ENCODE measurements at places on chromosomes 6 and 20. TPM values are rescaled to one million over a fixed set of nuclear protein-coding genes. Genes with fewer than 3 reads are reported as not detected.

FAM50B gene
- 12.7 TPM for total RNA-seq

DNA sequence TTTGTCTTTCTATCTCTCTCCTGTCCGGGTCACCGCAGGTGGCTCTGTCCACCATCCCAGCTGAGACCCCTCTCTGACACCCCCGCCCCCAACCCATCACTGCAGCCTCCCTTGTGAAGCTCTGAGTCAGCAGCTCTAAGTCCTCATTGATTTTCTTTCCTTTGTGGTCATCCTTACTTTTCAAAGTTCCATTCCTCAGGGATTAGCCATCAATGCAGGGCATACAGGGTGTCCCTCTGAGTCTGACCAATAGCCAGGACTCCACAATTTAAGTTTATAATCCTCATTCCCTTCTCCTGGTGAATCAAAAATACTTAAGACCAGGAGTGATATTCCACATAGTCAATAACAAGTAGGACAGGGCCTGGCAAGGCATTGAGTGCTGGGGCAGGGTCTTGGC is 333.3 kb upstream of the CNR1 start:
- DNase-seq: no peak

EPPIN gene
- total RNA-seq: not detected

DNA sequence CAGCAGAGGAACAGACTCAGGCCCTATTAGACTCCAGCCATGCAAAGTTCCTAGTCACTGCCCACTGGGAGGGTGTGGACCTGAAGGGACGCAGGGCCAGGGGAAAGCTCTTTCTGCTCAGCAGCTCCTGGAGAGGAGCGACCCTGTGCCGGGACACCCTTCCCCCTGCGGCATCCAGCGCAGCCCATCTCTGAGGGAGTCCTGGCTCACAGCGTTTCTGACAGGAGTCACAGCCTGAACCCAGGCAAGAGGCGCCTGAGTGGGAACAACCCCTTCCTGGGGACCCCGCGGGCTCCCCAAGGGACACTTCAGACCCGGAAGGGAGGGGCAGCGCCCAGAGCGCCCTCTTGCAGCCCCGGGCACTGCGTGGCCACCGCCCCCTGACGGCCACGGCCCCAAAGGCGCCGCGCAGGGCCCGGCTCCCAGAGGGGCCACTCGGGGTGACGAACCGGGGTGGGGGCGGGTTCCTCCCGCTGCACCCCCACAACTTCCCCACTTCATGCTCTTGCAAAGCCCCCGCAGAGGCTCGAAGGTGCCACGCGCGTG is 862 bp downstream of the UCKL1 start:
- DNase-seq: peak; percentile 42

KCNK16 gene
- total RNA-seq: not detected

CLDN20 gene
- not detected for total RNA-seq

DNA sequence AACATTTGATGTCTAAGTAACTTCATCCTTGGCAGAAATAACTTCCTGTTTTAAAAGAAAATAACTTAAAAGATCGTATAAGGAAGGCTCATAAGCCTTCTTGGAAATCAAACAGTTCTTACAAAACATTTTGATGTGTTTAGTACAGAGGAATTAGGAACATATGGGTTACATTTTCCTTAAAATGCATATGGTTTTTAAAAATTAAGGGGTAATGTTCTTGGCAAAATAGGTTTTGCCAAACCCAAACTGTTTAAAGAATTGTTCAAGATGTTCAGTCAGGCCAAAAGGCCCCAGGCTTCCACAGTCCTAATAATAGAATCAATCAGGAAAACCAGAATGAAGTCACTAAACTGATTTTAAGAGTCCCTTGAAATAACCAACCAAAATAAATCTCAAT is 142.7 kb upstream of the SLC35B3 start:
- DNase-seq: no peak

DNA sequence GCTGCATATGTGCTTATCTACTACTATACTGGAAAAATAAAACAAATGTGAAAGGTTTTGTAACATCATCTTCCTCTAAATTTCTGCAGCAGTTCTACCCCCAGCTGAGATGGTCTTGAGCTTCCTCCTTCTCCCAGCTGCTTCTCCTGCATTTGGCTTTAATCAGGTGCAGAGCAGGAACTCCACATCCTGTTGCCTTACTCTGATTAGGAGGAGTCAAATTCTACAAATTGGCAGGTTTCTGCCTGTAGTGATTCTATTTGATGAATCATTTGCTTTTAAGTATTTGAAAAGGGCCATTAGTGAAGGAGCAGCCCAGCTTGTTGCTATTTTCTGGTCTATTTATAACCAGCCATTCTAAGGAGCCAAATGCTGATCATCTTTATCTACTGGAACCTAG is 224.5 kb downstream of the GMDS start:
- DNase-seq: no peak

DNA sequence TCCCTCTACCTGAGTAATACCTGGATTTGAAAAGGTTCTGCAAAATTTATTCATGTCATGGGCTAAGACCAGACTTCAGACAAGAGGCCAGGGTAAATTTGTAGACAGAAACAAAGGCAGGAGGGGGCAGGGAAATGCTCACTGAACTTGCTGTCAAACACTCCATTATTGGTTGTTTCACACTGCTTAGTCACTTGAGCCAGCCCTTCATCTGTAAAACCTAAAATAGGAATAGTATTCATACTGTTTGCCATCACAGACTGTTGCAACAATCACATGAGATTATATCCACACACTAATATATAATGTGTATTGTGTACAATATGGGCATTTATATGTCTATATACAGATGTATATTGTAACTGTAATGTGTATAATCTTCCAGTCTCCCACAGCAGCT is 6.5 kb upstream of the TINAG start:
- no peak for DNase-seq

RSPH4A gene
- total RNA-seq: 0.19 TPM

DNA sequence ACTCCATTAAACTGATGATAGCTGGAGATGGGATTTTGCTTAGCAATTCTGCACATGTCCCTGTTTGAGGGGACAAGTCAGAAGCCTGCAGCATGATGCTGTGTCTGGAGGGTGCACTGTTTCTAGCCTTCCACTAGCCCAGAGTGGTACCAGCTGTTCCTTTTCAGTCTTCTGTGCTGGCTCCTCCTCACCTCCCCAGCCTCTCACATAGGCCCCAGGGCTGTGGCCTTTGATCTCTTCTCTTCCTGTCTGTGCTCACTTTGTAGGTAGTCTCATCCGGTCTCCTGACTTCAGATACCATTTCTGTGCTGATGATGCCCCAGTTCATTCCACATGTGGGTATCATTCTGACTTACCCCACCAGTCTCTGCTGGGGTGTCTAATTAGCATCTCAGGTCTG is 126.3 kb downstream of the HIVEP1 start:
- DNase-seq: peak; percentile 72

GRCh38 chr20:53081916-53082863 is 110.0 kb downstream of the TSHZ2 start:
- DNase-seq: no peak

All from activated CD4-positive, alpha-beta T cell treated with anti-CD3 and anti-CD28 coated beads, Interleukin-2, amount 10 ng/mL, durations not matched to agents 7 days and 5 days (primary cell).